ENCODE measurements at places on chromosomes 6 and 20. TPM values are rescaled to one million over a fixed set of nuclear protein-coding genes. Genes with fewer than 3 reads are reported as not detected.

DNA sequence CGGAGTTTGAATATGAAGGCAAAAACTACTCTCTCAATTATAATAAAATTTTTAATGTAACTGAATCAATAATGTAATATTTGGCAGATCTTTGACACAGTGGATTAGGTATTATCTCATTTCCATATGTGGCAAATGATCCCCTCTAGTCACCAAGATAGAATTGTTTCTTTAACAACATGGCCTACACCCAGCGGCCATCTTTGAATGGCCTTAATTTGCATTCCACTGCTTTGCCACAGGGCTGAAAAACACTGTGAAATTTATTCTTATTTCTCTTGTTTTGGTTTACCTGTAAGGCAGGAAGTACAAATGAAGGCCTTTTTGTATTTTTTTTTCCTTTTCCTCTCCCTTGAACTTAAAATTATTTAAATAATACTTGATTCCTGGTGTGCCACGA is 162.6 kb upstream of the SCGN start:
- DNase-seq = no peak

CLDN20 gene
- not detected for total RNA-seq

- peak; percentile 81 for DNase-seq
Observed at GRCh38 chr6:37517411-37517812, 17.7 kb upstream of the CCDC167 start.

GRCh38 chr6:16921399-16922110 is 160.3 kb upstream of the ATXN1 start:
- no peak for DNase-seq

DNA sequence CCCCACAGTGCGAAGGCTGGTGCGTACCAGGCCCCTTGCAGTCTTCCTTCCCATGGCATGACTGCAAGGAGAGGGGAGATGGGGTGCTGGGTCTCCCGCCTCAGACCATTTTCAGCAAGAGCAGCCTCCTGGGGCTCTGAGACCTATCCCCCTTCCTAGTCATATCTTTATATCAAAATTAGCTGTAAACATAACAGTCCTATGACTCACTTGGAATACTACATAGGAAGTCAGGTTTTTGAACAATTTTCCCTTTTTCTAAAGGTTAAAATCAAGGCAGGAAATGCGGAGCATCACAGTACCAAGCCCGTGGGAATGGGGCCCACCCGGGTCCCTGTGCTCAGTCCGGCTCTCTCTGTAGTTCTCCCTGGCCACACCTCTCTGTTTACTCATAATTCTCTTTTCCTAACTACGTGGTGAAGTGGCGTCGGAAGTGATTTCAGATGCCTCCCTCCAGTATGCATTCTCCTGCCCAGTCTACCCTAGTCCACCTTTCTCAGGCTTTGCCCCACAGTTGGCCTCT is 109.8 kb upstream of the TMEM170B start:
- DNase-seq = no peak

ENPP3 gene
- total RNA-seq = 0.41 TPM

PRKN gene
- 3.6 TPM for total RNA-seq

- DNase-seq = no peak
Observed at GRCh38 chr20:57076152-57076652, 190.2 kb downstream of the BMP7 start.

B4GALT5 gene
- total RNA-seq = 11.9 TPM

- DNase-seq = no peak
Observed at GRCh38 chr6:104483225-104483834, 376.4 kb downstream of the HACE1 start.

LYRM4 gene
- 17.7 TPM for total RNA-seq

- DNase-seq = no peak
Observed at GRCh38 chr6:4017834-4018170, 61.1 kb downstream of the FAM217A start.

- DNase-seq = no peak
Observed at GRCh38 chr6:1388630-1389368, 577 bp upstream of the FOXF2 start.

GRCh38 chr6:5525209-5525608 is 263.9 kb downstream of the FARS2 start:
- no peak for DNase-seq

DNA sequence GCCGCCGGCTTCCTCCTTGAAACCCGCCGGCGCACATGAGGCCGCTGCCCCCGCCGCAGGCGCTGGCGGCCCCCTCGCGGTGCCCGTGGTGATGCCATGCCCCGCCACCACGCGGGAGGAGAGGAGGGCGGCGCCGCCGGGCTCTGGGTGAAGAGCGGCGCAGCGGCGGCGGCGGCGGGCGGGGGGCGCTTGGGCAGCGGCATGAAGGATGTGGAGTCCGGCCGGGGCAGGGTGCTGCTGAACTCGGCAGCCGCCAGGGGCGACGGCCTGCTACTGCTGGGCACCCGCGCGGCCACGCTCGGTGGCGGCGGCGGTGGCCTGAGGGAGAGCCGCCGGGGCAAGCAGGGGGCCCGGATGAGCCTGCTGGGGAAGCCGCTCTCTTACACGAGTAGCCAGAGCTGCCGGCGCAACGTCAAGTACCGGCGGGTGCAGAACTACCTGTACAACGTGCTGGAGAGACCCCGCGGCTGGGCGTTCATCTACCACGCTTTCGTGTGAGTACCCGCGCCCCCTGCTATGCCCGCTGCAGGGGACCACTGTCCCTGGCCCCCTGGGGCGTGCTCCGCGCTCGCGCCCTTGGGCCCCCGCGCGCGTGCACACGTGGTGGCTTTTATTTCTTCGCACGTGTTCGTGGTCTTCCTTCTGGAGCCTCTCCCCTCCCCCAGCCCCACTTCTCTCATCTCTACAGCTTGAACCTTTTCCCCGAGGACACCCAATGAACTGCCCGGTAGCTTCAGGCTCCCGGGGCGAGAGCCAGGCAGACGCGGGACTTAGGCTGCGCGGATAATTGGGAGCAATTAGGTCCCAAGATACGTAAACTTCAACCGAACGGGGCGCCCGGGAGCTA is 453 bp downstream of the KCNQ5 start:
- peak; percentile 39 for DNase-seq

RAB44 gene
- 0.10 TPM for total RNA-seq

- no peak for DNase-seq
Observed at GRCh38 chr6:36976007-36976264, 10.1 kb downstream of the MTCH1 start.

- no peak for DNase-seq
Observed at GRCh38 chr6:166616261-166617238, 10.5 kb downstream of the RPS6KA2 start.

- no peak for DNase-seq
Observed at GRCh38 chr6:14488180-14488579, 370.6 kb downstream of the CD83 start.

HSPA12B gene
- 0.12 TPM for total RNA-seq

- DNase-seq = no peak
Observed at GRCh38 chr6:42411406-42411805, 40.3 kb downstream of the TRERF1 start.

DNA sequence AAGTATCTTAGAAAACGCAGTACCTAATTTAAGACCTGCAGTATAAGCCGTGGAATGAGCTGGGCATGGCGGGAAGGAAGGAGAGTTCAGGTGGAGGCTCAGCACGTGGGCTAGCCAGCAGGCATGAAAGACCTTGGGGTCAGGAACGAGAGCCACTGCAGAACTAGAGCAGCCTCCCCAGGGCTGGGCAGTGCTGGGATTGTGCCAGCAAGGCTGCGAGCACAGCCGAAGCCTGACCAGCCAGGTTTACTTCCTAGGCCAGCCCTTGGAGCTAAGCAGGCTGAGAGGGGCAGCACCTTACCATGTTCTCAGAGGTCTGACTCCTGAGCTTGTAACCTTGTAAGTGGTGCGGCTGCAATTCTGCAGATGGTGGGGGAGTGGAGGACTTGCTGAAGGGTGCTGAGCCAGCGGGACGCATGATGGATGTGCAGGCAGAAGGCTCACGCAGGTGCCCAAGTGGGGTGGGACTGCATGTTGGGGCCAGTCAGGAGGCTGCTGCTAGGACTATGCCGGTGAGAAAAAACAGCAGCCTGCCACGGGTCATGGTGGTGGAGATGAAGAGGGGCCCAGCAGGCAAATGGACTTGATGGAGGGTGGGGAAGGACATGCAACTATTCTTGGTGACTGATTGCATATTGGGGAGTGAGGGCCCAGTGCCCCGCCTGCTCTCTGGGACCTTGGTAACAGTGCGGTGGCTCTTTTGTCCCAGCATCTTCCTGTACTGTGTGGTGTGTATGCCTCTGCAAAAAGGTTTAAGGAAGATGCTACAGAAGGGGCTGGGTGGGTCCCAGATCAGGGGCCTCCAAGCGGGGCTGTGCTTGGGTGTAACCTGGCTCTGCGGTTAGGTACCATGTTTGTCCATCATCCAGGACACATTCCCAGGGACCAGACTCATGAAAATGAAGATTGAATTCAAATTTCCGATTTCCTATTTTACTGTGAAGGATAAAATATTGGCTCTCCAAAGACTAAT is 37.6 kb upstream of the IRF4 start:
- DNase-seq = no peak

DNA sequence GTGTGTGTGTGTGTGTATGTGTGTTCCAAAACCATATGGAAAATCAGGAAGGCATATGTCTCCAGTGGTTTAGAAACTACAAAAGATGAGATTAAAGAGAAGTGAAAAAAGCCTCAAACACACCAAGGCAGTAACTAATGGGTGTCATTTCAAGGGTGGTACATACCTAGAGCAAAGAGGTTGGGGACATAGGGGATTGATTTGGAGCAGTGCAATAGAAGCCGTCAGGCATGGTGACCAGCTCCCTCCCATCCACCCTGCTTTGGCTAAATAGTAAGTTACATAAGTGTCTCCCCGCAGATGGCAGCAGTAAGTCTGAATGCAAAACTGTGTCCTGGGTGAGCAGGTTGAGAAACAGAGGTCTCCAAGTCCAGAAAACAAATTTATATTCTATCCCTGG is 10.4 kb upstream of the ELMO2 start:
- no peak for DNase-seq

CALHM5 gene
- not detected for total RNA-seq

ZBP1 gene
- 20.6 TPM for total RNA-seq

DNA sequence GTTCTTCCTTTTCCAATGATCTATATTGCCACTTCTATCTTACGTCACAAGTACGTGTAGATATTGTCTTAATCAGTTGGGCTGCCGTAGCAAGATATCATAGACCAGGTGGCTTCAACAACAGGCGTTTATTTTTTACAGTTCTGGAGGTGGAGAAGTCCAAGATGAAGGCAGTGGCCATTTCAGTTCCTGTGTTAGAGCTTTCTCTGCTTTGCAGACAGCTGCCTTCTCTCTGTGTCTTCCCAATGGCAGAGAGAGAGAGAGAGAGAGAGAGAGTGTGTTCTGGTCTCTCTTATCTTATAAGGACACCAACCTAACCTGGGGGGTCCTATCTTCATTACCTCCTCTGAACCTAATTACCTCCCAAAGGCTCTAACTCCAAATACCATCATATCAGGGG is 8.3 kb downstream of the HSF2 start:
- no peak for DNase-seq

DNA sequence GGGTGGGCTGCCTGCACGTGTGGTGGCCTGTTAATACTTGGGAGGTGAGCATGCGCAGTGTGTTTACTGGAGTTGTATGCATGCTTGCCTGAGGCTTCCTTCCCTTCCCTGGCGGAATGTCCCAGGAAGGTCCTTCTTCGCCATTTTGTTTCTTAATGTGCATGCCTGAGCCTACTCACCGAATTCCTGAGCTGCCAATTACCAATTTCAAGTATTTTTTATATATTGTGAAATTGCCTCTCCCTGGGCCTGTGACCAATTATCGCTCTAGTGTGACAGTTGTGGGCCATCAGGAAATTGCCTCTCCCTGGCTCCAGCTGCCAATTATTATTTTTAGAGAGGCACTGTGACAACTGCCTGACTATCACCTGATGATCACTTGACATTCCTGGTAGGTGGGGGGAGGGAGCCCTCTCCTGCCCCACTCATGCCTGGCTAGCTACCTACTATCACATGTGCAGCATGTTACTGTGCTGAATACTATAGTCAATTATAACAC is 70.0 kb downstream of the FAM50B start:
- DNase-seq = no peak

PRDM1 gene
- 30.6 TPM for total RNA-seq

- DNase-seq = no peak
Observed at GRCh38 chr6:46935687-46936086, 13.9 kb upstream of the ADGRF5 start.

DNA sequence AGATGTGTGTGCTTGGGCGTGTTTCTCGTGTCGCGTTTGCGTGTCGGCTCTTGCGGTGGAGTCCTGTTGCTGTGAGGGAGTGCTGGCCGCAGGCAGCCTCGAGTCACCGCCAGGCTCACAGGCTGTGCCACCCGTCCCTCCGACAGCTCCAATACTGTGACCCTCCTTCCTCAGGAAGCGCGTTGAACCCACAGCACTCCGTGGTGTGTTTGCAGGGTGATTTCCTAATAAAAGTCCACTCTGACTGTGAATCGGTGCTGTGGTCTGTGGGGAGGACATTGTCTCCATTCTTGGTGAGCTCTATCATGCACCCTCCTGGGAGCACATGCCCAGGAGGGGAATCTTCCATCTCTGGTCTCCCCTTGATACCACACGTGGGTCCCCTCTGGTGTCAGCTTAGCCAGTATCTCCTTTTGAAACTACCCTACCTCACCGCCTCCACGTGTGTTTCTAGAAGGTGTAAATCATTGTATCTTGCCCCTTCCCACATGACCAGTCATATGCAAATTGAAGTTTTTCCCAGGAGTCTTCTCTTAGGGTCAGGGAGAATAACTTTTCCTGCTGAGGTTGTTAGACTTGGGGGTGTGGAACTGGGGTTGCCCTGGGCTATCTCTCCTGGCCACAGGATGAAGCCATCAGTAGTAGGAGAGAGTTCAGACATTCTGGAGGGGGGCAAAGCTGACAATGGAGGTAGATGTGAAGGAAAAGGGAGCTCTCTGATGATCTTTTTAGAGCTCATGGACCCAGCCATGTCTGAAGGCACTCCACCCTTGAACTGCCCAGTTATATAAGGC is 13.3 kb upstream of the PCMTD2 start:
- no peak for DNase-seq

GRCh38 chr20:58040447-58041290 is 187.8 kb downstream of the ANKRD60 start:
- no peak for DNase-seq

DNA sequence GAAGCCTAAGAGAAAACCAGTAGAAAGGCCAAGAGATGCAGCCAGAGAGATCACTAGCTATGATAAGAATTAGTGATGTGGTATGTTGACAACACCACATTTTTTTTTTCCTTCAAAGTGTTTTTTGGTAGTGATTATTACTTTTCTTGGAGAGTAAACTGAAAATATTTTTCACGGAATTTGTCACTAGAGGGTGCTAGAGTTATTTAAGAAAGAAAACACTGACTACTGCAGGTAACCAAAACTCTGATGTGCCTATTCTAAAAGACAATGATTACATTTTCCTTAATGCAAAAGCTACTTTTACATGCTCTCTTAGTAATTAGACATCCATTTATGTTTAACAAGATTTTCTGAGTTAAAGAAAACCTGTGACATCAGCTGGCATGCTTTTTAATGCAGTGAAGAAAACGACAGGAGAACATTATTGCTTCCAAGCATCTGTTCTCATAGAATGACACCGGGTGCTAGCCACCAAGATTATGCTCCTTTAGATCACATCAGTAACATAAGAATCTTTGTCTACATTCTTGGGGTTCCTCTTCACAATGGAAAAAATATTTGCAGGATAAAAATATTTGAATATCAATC is 28.8 kb downstream of the RWDD2A start:
- no peak for DNase-seq

GRCh38 chr6:11345536-11345935 is 113.1 kb upstream of the NEDD9 start:
- DNase-seq = no peak

GRCh38 chr20:37393196-37393862 is 47.4 kb downstream of the SRC start:
- no peak for DNase-seq

GRCh38 chr20:38631155-38632022 is 29.8 kb downstream of the ARHGAP40 start:
- no peak for DNase-seq

PNLDC1 gene
- total RNA-seq = 1.2 TPM
